ENCODE measurements at places on chromosomes 12 and 14.

GRCh38 chr14:42222924-42223471, 616.3 kb downstream of the LRFN5 start:
- no peak for DNase-seq

GRCh38 chr12:61009192-61009591, 1251.0 kb upstream of the USP15 start:
- DNase-seq = no peak

DNA sequence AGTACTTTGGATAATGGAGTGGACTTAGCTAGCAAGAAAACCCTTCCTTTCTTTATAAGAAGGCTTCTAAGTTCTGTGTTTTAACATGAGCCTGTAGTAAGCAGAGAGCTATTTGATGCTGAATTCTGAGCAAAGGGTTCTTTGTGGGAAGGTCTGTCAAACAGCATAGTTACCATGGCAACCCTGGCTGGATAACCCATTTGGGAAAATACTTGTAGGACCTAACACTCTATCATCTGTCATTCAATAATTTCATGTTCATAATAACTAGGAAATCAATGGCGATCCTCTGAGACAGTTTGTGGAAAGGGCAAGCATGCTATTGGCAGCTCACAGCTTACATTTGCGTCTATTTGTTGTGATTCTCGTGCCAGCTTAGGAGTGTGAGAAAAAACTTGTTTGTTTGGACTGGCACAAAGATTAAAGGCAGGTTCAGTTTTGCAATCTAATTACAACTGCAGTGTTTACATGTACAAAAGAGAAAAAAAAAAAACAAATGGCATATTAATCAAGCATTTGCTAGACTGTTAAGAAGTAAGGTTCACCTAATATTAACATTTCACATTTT, 219.2 kb downstream of the PDZRN4 start:
- DNase-seq = peak; percentile 26

DNA sequence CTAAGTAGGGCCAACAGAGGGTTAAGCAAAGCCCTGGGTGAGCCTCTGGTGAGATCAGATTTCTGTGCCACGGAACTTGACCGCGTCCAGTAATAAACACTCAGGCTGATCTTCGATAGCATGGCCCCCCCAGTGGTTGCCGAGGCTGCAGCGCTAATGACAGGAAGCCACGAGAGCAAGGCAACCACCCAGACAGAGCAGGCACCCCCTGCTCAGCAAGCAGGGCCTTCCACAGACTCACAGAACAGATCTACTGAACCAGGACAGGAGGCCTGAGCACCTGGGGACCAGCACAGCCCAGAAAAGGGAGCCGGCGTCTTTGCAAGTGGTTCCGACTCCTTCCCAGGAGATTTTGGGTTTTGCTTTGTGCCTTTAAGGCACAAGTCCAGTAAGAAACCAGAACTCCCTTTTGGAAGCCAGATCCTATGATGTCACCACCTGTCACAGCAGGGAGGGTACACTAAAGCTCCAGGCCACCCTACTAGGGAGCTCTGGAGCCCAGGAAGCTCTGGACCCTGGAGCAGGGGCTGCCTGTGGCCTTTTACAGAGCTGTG, 42.3 kb downstream of the BCL11B start:
- DNase-seq = no peak

- no peak for DNase-seq
Measured at GRCh38 chr12:119088685-119089379, 89.9 kb upstream of the HSPB8 start.

GRCh38 chr14:90475298-90475697, 78.5 kb downstream of the CALM1 start:
- DNase-seq = no peak

- no peak for DNase-seq
Measured at GRCh38 chr14:84208451-84208850, 1321.5 kb upstream of the FLRT2 start.

DNA sequence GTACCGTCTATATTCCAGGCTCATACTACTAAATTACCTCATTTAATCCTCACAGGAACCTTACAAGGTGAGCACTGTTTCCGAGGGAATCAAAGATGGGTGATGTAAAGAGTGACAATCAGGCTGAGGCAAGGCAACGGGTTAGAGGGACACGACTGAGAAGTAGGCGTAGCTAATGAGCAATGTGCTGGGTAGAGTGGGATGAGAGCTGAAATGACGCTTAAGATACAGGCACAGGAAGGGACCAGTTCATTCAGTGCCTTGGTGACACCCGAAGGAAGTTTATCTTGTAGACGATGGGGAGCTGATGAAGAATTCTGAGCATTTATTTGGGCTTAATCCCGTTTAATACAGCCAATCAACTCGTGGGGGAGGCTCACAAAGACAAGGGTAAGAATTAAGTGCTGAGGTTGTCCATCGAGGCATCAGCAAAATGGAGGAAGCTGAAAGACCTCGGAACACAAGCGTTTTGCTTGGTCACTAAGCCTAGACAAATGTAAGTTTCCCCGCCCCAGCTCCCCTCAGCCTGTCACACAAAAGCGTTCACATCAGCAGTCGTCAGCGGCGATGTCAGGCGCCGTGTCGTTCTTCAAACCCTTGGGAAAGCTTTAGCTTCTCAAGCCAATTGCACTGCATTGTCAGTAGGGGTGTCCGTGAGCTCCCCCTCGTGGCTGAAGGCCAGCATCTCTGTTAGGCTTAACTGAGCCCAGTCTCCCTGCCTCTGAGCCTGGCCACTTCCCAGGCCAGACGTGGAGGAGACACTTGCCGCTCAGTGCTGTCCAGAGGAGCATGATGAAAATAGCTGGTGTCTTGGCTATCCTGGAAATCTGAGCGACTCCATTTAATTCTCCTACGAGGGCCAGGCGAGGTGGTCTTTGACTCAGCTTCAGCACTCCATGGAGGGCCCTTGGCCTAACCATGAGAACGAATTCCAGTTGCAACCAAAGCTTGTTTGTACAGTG, 288.5 kb upstream of the G2E3 start:
- peak; percentile 90 for DNase-seq

DNA sequence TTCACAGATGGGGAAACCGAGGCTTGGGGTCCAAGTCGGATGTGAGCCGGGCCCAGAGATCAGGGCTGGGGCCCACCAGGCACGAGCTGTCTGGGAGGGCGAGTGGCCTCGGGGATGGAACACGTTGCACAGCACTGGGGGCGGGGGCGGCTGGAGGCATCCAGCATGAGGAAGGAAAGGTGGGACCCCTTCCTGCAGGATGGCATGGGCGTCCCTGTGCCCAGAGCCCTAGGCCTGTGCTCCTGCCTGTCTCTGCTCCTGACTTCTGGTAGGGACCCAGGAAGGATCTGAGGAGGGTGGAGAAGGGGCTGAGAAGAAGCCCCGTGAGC, 183.4 kb downstream of the KIF26A start:
- DNase-seq = no peak

GRCh38 chr14:60346706-60347105, 97.7 kb downstream of the PPM1A start:
- no peak for DNase-seq

DNA sequence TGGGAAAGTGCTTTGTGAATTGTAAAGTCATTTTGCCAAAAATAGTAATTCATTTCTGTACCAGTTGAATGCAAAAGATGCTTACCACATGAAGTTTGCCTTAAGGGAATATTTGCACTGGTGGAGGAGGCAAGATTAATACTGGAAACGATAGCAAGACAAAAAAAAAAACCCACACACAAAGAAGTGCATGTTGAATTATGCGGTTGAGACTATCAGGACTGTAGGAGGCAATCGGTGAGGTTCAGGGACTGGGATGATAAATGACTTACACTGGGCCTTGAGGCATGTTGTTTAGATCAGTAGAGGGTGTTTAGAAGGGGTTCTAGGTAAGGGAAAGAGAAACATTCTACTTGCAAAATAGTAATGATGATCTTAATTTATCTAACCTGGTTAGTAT, 142.2 kb upstream of the HMGA2 start:
- DNase-seq = no peak

- DNase-seq = no peak
Measured at GRCh38 chr12:6334940-6335450, 6.9 kb downstream of the TNFRSF1A start.

- DNase-seq = no peak
Measured at GRCh38 chr12:109793411-109793810, 39.8 kb downstream of the TRPV4 start.

DNA sequence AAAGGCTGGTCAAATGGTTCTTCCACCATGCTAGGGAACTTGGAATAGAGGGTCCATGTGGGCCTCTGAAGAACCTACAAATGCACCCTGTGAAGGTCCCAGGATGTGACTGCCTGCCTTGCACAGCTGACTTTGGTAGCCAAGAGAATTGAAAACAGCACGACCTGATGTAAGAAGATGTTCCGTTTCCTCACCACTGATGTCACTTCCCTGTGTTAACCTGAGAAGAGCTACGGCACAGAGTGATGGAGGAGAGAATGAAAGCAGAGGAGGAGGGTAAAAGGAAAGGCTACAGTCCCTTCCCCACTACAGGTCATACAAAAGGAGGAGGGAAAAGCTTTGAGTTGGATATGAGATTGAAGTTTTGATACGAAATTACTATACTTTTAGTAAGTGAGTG, 328.8 kb downstream of the RGS6 start:
- no peak for DNase-seq

- DNase-seq = no peak
Measured at GRCh38 chr14:72186523-72186922, 254.3 kb downstream of the RGS6 start.

DNA sequence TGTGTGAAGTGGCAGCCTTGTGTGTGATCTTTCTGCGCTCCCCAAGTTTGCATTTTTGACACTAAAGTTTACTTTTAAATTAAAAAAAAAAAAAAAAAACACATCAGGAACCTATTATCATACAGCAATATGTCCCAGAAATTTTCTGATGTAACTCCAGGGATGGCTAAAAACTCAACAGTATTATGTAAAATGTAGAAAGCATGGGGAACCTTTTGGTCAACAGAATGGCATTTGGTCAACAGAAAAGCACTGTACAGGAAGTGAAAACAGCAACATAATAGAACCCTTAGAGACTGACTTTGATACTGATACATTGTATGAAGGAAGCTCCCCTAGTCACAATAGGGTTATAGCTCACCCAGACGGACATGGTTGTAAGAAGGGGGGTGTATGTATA, 224.3 kb downstream of the ITPR2 start:
- DNase-seq = no peak

DNA sequence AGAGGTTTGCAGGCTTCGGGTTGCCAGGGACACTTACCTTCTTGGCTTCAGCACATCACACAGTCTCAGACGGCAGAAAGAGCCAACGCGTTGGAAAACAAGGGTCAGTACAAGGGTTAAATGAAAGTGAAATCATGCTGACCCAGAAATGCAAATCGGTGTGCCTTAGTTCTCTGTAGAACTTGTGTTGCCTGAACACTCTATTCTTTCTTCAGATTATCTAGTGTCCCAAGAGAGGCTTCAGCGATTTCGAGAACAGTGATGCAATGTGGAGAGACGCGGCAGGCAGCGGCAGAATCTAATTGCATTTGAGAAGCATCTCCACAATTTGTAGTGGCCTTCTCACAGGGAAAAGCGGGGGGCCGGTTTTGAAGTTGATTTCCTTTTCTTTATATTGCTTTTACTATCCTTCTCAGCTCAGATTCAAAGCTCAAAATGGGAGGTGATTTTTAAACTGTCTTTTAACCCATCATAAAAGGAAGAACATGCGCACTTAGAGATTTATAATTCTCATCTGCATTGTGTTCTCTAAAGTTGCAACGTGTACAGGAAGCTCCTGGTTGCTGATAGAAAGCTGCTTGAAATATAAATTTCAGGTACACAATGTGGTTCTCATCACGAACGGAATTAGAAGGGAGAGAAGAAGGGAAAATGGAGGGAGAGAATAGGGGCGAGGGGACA, 67.8 kb upstream of the EGLN3 start:
- DNase-seq = no peak

GRCh38 chr12:7302266-7302986, 1.4 kb upstream of the ACSM4 start:
- no peak for DNase-seq

DNA sequence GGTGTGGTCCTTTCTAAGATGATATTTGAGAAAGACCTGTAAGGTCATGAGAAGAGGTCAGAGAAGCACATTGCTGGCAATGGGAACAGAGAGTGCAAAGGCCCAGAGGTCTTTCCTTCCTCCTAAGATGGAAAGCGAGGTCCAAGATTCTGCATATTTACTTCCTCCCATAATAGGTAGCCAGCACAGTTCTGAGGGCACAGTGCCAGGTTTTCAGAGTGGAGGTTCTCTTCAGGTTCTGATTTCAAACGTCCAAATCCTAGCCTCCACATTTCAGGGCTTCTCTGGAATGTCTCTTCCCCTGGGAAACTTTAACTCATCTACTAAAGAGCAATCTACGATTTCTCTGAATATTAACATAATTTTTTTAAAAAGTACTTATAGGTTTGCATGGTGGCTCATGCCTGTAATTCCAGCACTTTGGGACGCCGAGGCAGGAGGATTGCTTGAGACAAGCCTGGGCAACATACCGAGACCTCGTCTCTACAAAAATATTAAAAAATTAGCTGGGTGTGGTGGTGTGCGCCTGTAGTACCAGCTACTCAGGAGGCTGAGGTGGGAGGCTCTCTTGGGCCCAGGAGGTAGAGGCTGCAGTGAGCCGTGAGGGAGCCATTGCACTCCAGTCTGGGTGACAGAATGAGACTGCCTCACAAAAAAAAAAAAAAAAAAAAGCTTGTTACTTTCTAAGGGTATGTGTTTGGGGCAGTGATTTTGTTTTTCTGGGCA, 526 bp upstream of the MRPL42 start:
- no peak for DNase-seq

- DNase-seq = no peak
Measured at GRCh38 chr12:20572451-20572850, 122.7 kb upstream of the SLCO1C1 start.

GRCh38 chr12:13002301-13003097, 2.4 kb upstream of the HEBP1 start:
- no peak for DNase-seq

All from neuronal stem cell (in vitro differentiated cells).